ENCODE measurements at places on chromosomes 7 and 10. TPM values are rescaled to one million over a fixed set of nuclear protein-coding genes. Genes with fewer than 3 reads are reported as not detected.

OR2A1 gene
- not detected for total RNA-seq

TRIM4 gene
- total RNA-seq = 18.7 TPM

DNA sequence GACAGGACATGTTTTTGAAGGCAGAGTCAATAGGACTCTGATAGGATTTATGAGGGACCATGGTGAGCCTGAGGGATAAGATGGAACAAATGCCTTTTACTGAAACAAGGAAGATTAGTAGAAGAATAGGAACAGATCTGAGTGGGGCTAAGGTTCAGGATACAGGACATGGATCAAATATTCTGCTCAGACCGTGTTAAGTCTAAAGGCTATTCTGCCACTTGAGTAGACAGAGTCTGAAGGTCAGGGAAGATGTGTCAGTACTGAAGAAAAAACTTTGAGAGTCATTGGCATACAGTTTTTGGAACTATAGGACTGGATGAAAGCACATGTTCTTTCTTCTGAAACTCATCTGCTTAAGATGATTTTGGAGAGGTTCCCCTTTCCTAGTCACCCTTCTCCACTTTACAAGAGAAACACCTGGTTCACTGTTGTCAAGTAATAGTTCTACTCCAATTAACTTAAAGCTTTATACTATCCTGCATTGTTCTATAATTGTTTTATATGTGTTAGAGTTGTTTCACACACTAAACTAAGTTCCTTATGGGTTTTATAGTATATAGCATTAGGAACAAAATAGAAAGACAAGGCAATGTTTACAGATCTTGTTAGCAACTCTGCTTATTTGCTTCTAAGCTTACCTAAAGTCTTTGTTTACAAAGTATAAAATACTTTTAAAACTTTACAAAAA, 43.4 kb downstream of the WASL start:
- DNase-seq = no peak

- DNase-seq = no peak
Observed at GRCh38 chr7:81051811-81052413, 133.1 kb upstream of the SEMA3C start.

- no peak for DNase-seq
Observed at GRCh38 chr10:79310200-79310865, 36.9 kb upstream of the PPIF start.

SSC4D gene
- 1.2 TPM for total RNA-seq

- DNase-seq = no peak
Observed at GRCh38 chr7:44375926-44376342, 50.5 kb upstream of the CAMK2B start.

DNA sequence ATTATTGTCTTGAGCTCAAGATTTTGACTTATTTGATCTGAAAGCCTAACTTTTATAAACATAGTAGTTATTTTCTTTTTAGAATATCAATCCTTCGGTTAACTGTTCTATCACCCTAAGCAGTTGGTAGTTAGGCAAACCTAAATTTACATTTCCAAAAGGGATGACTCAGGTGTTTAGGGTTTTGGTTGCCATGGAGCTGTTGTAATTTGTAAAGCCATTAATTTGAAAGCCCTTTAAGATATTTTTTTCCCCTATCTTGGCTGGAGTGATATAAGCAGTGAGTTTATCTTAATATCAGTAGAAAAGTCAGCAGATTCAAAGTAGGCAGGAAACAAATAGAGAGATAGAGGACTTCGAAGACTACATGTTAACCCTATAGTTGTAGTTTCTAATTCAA, 1472.6 kb upstream of the CELF2 start:
- no peak for DNase-seq

PSMG3 gene
- 55.4 TPM for total RNA-seq

- no peak for DNase-seq
Observed at GRCh38 chr7:157827045-157827862, 490.4 kb downstream of the DNAJB6 start.

DNA sequence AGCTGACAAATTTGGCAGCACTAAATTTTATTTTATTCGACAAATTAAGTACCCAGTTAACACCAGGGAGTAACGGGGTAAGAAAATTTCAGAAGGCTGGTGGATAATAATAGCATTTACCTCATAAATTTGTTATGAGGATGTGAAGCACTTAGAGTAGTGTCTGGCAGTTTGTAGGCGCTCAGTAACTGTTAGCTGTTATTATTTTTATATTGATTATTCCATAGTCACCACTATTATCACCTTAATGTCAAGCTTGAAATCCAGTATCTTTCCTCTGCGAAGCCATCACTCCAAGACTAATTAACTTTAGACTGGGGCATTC, 563 bp upstream of the COA1 start:
- DNase-seq = no peak

- DNase-seq = no peak
Observed at GRCh38 chr10:7937315-7937945, 117.1 kb upstream of the GATA3 start.

- DNase-seq = no peak
Observed at GRCh38 chr7:142943706-142944268, 4.5 kb downstream of the LLCFC1 start.

TBC1D12 gene
- total RNA-seq = 9.8 TPM

DNA sequence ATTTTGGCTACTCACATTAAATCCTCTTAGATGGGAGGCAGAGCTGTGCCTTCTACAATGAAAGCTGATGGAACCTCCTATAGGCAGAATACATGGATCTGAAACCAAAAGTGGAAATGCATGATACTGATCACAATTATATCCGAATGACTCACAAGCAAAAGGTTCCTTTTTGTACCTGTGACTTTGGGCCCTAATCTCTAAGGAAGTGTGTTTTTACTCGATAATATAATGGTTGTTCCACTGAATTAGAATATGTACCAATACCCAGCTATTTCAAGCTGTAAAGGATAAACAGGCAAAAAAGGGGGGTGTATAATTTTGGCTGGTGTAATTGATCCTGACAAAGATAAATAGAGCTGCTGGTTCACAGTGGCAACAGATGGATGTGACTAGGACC, 17.6 kb upstream of the LAMB1 start:
- DNase-seq = no peak

GIMAP2 gene
- total RNA-seq = 0.07 TPM

DNA sequence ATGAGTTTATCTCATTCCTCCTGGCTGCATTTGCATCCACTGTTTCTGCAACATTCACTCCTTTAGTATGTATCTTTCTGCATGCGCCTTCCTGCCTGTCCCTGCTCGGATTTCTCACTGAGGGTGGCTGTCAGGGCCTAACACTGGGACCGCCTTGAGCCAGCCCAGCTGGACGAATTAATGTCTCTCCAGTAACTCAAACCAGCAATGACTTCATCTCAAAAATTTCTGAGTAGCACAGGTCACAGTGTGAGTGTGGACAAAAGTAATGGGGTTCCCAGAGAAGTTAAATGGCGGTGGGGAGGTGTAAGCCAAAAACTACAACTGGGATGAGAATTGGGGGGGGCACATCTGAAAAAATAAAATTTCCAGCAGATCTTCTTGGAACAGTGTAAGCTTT, 444.0 kb upstream of the MGMT start:
- no peak for DNase-seq

HECW1 gene
- total RNA-seq = not detected

DNA sequence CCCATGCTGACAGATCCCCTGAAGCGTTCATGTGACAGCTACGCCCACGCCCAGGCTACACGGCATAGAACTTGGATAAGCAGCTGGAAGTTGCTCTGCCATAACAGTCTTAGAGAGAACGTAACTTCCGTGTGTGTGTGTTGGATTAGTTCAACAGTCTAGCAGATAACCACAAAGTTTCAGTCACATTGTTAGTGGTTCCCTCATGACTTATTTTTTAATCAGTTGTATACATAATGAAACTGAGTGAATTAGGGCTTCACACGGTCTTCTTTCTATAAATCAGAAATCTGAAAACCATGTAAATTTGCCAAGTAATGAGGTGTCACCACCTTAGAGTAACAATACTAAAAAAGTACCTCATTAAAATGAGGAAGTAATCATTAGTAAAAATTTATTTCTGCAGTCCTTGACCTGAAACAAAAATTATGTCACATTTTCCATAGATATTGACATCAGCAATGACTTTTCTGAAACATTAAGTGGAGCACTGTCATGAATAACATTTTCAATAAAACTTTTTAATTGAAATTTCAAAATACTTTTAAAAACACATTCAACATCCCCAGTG, 21.7 kb upstream of the MACC1 start:
- no peak for DNase-seq

GRCh38 chr10:32093650-32094049, 37.4 kb upstream of the KIF5B start:
- no peak for DNase-seq

ZNF736 gene
- total RNA-seq = 6.9 TPM

TASOR2 gene
- 50.6 TPM for total RNA-seq

- no peak for DNase-seq
Observed at GRCh38 chr7:153604-154003, 38.8 kb upstream of the FAM20C start.

DNA sequence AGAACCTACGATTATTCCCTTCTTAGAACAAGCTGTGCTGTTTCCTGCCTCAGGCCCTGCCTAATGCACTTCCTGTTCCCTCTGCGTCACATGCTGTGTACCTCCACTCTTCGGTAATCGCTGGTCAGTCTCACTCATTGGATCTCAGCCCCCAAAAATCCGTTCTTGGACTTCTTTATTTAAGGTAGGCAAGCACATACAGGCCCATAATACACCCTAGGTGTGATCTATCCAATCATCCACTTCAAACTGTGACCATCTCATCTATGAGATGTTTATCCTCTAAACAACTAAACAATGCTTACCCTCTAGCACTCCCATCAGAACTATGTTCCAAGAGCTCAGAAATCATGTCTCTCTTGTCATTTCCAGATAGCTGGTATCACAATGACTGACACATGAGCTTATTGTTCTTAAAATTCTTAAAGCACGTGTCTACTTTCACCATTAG, 83.9 kb downstream of the CADPS2 start:
- no peak for DNase-seq

DNA sequence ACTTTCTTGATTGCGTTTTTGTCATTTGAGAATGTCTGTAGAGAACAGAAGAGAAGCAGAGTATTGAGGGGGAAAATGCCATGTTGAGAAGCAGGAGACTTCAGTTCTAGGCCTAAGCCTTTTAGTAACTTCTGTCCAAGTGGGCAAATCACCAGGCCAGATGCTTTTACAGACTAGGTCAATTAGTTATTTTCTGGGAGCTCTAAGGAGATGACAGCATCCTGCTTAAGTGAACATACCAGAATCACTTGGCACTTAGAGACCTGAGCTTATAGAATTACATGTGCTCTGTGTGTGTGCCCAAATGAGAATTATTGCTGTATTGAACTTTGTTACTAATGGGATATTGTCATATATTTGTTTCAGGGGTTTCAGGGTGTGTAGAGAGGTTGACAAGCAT, 24.0 kb downstream of the AGK start:
- no peak for DNase-seq

DNA sequence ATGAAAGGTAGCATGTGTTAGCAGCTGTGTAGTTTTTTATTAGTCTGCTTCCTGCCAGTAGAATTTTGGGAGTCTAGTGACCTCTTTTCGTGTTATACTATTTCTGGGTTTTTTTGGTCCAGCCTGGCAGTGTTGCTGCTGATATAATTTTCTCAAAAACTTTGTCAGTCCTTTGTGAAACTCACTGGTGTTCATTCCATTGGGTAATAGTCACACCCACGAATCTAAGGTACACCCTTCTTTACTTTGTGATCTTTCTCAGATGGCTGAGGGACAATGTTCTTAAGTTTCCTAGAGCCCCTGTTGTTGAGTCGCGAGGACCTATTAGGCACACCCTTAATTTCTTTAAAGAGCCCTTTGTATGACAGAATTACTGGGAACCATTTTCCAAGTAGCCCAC, 52.3 kb downstream of the TPST1 start:
- DNase-seq = no peak

- DNase-seq = no peak
Observed at GRCh38 chr10:118234683-118235082, 107.4 kb downstream of the FAM204A start.

ANKRD30A gene
- total RNA-seq = not detected

SUFU gene
- 6.2 TPM for total RNA-seq

DNA sequence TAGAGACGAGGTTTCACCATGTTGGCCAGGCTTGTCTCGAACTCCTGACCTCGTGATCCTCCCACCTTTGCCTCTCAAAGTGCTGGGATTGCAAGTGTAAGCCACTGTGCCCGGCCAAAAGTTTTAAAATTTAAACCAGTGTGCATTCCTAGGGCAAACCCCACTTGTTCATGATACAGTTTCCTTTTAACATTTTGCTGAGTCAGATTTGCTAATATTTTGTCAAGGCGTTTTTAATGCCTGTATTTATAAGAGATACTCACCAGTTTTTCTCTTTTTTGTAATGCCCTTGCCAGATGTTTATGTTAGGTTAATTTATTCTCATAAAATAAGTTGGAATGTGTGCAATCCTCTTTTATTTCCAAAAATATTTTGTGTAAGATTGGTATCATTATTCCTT, 927.4 kb downstream of the DNAJB9 start:
- no peak for DNase-seq

ADCY1 gene
- total RNA-seq = 0.51 TPM

DNA sequence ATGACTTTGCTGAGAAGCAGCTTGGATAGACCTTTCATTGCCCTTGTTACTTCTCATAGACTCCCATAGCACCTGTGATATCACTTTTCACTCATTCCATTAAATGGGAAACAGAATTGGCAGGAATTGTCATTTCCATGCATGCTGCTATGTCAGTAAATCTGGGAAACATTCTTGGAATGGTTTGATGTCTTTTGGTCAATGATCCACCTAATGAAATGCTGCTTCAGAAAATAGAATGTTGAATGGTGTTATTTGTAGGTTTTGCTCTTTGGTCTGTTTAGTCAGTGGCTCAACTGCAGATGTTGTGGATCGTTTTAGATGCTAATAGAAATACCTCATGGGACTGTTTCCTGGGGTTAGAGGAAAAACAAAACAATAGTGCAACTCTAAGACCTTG, 127.8 kb downstream of the PLPP4 start:
- DNase-seq = peak; percentile 81

DNA sequence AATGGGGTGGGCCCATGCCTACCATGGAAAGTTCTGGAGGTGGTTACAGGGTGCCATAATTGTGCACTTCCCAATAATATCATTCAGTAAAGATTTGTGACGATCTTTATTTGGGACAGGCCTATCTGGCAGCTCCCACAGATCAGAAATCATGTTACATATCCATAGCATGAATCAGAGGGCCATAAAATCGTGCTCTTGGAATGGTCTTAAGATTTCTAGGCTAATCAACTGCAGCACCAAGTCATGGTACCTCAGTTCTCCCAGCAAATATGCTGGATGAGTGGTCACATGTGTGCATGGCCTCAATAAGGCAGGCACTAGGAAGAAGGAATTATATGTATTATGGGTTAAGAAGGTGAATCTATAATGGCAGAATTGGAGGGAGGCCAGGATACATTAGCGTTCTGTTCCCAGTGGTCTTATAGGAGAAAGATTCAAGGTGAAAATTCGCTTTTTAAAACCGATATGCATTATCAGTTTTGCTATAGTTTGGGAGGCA, 134.7 kb downstream of the NRP1 start:
- DNase-seq = no peak

LIPM gene
- total RNA-seq = not detected

DNA sequence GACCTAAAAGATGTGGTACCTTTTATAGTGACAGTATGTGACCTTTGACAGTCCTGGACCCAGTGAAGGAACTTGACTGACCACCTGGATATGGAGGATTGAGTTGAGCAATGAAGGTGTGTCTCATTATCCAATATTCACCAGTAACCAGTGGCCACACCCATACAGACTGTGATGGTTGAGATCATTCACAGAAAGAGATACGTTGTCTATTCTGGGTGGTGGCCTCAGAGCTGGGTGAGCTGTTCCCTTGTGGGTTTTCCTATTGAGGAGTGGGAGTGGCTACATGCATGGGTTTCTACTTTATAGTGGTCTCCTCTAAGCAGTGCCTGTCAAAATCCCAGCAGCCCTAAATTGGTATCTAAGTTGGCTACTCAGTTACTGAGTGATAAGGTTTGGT, 507.4 kb downstream of the SORCS3 start:
- no peak for DNase-seq
